ENCODE measurements at places on chromosomes 5 and 9.

DNA sequence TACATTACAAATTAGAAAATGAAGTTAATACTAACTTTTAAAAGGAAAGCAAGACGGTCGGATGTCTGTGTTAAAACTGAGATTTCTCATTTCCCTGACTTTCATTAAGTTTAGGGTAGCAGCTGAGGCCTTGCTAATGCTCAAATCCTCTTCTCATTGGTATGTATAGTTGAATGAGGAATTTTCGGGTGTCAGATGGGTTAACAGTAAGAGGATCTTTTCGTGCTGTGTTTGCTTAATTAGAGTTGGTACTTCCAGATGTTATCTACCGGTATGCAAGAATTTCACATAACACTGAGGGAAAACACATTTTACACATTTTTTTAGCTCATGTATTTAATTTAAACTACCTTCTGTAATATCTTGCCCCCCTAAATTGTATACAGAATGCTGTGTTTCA, 168.2 kb upstream of the CTNND2 start:
- DNase-seq: no peak

GRCh38 chr5:62920856-62921255, 342.2 kb downstream of the LRRC70 start:
- no peak for DNase-seq

DNA sequence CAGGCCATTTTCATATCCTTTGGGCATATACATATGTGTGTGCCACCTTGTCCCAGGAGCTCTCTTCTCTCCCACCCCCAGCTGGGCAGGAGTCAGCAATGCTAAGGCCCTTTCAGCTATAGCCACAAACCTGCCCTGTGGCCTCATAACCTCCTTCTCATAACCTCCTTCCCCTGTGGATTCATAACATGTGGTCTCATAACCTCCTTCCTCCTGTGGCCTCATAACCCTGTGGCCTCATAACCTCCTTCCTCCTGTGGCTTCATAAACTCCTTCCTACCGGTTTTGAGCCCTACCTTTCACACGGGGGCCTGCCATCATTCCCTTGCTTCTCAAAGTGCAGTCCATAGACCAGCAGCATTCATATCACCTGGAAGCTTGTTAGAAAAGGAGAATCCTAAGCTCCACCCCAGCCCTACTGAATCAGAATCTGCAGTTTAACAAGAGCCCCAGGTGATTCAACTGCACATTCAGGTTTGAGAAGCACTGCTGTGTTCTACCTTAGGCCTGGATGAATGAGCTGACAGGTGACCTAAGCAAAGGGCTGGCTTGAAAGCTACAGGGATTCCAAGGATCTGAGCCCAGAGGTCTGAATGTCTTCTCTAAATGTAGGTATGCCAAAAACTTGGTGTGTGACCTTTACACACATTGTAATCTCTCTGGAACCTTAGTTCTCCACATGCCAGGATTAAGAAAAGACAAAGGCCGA, 41.9 kb upstream of the PLPP6 start:
- no peak for DNase-seq

DNA sequence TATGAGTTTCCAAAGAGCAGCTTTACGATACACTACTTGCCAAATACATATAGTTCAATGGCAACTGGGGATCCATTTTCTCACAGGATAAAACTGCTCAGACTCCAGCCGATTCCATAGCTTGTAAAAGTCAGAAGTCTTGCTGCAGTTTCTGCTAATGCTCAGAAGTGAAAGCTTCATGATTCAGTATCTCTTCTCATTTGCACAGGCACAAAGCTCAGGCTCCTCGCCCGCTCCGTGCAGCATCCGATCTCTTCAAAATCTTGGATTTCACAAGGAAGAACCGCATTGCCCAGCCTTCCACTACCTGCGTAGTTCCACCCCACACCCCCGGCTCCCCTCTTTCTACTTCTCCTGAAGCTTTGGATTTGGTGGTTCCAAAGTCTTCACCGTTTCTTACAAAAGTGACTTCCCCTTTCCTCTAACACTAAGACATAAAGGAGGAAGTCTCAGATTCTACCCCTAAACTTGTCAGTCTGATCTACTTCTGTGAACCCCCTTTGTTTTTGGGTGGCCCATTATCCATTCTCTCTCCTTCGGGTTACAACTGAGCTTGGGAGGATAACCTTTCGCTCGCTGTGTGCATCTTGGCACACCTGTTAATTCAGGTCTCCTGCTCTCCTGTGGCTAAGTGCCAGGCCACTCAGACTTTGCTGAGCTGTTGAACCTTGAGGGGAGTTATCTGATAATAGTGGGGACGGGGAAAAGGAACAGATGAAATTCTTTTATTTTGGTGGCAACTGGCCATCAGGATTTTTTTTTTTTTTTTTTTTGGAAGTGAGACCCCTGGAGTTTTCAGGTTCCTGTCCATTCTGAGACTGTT, 194.1 kb downstream of the GNA14 start:
- no peak for DNase-seq

GRCh38 chr5:132868754-132869153, 2.3 kb downstream of the UQCRQ start:
- no peak for DNase-seq

GRCh38 chr9:121345070-121345469, 25.0 kb downstream of the STOM start:
- no peak for DNase-seq

DNA sequence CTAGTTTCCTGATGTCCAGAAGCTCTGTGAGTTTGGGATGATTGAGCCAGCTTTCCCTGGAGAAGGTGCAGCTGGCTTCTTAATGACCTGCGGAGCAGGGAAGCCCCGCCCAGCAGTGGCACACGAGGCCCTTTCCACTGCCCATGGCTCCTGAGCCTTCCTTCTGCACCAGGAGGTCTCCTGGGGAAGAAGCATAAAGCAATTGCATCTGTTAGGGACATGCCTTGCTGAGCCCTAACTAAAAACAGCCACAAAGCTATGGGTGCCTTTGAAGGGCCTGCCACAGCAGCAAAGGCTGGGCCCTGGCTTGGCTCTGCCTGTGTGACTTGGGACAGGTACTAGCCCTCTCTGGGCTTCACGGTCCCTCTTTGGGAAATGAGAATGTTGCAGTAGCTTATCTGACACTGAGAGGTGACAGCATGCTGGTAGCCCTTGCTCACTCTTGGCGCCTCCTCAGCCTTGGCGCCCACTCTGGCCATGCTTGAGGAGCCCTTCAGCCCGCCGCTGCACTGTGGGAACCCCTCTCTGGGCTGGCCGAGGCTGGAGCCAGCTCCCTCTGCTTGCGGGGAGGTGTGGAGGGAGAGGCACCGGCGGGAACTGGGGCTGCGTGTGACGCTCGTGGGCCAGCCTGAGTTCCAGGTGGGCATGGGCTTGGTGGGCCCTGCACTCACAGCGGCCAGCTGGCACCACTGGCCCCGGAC, 218.4 kb downstream of the FSTL4 start:
- no peak for DNase-seq
